T1000 (cell line): ENCODE measurements at places on chromosomes 5 and 9.

GRCh38 chr9:34987160-34987901 is 2.2 kb upstream of the DNAJB5 start:
- DNase-seq, result no peak

GRCh38 chr5:87300744-87301143 is 33.1 kb downstream of the RASA1 start:
- DNase-seq, result peak; percentile 50

DNA sequence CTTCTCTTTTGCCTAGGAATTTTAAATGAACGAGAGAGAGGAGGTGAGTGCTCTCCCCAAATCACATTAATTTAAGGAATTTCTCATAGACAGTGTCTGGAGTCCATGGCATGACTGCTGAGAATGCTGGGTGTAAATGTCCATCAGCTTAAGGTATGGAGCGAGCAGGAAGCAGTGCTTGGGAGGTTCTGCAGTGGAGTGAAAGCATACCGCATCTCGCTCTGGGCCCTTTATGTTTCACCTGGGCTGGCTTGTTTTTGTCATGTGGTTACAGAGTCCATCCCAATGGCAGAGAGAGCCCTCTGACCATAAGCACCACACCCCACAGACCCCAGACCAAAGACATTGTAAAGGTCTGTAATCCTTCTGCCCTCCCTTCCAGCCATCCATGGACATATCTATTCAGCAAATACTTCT is 20.6 kb upstream of the TNFAIP8 start:
- no peak for DNase-seq

DNA sequence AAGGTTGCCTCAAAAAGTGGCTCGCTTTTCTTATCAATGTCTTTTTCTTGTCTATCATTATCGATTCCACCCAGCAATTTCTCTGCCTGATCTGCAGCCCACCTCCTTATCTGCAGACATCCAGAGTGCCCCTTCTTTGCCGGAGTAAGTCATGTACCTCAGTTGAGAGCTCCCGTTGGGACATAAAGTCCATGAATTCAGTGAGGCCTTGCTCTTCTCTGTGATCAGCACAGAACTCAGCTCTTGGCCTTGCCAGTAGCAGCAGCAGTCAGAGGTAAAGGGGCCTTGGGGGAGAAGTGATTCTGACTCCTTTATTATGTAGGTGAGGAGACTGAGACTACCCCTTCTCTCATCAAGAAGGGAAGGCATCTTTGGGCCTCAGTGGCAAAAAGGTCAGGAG is 24.9 kb upstream of the DCAF12 start:
- DNase-seq, result no peak

DNA sequence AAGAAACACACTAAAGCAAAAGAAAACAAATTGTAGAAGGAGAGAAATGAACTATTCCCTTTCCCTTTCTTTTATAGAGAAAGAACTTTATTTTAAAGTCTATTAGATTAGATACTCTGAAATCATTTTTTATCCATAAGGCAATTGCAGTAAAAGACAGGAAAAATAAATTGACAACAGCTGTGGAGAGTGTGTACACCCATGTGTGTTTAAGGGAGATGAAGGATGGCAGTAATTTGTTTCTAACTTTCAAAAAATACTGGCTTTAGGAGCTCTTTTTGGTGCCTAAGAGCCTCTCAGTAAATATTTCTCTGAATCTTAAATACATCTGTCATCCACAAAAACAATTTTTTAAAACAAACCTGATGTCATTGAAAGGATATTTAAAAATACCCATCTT is 18.3 kb upstream of the ARL14EPL start:
- DNase-seq, result no peak

DNA sequence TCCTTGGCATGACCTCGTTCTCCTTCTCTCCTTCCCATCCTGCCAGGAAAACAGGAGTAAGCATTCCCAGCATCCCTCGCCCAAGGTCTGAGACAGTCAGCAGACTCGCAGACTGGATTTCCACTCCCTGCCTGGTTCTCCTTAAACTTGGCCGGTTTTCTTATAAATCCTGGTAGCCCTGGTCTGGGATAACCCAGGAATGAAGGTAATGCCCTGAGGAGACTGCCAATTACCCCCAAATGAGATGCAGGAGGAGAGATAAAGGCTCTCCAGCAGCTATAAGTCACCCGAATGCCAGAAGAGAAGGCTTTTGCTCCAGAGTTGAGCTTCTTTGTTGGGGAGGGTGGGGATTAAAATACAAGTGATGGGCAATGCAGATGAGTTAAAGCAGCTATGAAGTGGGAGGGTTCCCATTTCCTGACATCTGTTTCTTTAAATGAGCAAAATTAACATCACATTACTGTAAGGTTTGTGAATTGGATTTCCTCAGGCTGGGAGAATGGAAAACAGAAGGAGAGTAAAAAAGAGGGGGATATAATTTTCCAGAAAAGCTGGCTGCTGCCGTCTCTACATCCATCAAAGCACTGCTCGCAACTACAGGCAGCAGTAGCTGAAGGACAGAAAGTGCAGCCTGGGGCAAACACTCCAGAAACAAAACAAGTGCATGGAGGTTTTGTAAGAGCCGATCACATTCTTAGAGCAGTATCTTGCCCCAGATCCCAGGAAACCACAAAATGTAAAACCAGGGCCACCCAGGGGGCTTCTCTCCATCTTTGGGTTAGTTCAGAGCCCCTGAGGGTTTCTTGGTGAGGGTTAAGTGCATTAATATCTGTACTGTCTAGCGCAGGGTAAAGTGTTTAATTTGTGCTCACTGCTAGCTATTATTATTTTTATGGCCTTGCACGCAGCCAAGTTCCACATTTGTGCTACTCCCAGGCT is 177.6 kb upstream of the PANK3 start:
- DNase-seq, result no peak

DNA sequence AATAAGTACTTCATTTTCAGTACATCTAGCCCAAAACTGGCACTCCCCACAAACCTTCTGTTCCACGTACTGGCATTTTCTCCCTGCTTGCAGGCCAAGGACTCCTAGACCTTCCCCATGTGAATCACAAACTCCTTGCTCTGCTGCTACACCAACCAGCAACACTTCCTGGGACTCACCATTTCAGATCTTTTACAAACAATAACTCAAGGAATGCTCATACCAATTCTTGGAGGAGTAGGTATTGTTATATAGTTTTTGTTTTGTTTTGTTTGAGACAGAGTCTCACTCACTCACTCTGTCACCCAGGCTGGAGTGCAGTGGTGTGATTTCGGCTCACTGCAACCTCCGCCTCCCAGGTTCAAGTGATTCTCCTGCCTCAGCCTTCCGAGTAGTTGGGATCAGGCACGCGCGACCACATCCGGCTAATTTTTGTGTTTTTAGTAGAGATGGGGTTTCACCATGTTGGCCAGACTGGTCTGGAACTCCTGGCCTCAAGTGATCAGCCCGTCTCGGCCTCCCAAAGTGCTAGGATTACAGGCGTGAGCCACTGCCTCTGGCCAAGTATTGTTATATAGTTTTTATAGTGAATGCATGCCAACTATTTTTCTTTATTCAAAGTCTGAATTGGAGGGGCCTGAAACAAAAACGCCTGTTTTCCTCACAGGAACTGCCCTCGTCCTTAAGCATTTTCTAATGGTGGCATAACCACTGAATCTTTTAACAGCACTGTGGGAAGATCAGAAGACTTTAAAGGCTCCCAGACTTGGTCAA is 210.8 kb downstream of the TSSK1B start:
- no peak for DNase-seq

- no peak for DNase-seq
Measured at GRCh38 chr5:114418176-114419066, 56.6 kb downstream of the KCNN2 start.

GRCh38 chr5:92504346-92504745 is 1076.7 kb downstream of the NR2F1-AS1 start:
- DNase-seq, result no peak

DNA sequence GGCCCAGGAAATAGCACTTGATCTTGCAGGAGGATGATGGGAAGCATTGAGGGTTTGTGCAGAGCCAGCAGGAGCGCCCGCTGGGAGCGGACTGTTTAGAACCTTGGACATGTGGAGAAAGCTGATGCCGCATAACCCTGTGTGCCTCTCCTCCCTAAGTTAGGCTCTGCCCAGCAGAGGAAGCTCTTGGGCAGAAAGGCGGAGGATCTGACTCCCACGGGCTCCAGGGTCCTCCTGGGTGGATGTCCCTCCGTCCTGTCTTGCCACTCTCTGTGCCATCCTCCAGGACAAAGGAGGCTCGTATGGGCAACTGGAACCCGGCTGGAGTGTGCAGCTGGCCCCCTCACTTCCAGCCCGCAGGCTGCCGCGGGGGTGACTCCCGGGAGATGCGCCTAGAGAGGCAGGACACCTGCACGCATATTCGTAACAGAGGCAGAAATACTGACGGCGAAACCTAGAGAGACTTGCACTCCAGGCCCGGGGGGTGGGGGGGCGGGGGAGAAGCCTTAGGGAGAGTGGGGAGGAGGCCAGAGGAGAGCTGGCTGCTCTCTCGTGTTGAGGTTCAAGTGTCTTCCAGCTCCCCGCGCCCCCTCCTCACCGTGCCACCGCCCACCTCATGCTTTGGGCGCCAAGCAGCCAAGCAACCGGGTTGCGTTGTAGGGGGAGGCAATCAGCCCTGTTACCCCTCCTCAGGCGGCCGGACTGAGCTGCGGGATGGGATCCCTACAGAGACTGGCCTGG is 5.4 kb upstream of the FOXE1 start:
- no peak for DNase-seq
